ENCODE measurements at places on chromosomes 11 and 22. TPM values are rescaled to one million over a fixed set of nuclear protein-coding genes. Genes with fewer than 3 reads are reported as not detected.
A peak's percentile ranks its signal among the peaks of the same experiment; 100 is the strongest.

DNA sequence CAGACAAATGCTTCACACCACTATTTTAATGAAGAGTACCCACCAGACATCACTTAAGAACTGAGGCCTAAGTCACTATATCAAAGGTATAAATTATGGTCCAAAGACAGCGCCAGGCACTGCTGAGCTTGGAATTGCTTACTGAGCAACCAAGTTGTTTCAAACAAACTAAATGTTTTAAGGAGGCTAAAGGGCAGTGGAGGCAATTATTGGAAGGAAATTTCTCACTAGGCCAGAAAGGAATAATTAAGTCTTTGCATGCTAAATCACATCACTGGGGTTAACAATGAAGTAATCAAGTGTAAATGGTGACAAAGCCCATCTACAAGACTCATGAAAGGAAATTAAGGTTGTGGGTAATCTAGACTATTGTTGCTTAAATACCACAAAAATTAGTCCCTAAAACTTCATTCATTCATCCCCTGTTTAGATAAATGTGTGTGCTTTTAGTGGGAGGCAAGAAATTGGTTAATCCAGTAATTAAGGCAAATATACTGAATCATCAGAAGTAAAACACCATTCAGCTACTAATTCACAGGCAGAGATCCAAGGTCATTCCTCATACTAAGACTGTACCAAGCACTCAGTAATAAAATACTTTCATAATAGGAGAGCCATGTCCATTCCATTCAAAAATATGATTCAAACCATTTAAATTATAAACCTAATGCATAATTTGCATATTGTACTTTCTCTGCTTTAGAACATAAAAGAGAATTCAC is 21.2 kb downstream of the LGR4 start:
- no peak for DNase-seq
- no peaks in the 10 kb centered on the region for H3K27me3 ChIP-seq
- no peak overlapping the region for H3K4me3 ChIP-seq
- H3K27ac ChIP-seq: no peak overlapping the region

GRCh38 chr11:66126064-66126463 is 56.0 kb downstream of the PACS1 start:
- peak overlapping the region; percentile 70 for H3K4me3 ChIP-seq
- DNase-seq: peak; percentile 72
- peaks cover 50% of the 10 kb centered on the region for H3K4me1 ChIP-seq
- H3K27ac ChIP-seq: peak overlapping the region; percentile 96

Gene MS4A15
- total RNA-seq: not detected

DNA sequence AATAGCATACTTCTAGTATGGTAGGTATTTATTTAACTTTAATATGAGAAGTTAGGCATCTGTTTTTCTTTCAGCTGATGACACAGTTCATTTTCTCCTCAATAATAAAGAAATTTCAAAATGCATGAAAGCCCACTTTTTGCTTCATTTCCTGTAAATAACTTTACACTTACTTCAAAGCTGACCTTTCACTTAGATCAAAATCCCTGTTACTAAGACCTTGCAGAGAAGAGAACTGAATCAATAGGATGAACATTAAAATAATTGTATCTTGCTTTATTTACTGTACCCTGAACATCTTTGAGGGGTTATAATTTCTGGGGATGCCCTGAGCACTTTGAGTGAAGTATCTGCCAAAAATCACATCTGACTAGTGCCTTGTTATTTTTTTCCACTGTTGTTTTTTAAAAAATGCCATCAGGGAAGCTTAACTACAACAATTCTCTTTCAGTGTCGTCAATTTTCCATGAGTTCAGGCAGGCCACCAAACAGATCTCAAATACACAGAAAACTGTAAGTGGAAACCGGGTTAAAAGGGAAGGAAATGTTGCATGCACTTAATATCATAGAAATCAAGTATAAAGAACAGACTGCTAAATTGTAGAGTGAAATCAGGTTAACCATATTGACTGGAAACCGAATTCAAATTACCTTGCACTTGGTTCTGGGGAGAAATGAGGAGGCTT is 206.2 kb downstream of the MAML2 start:
- peaks cover 38% of the 10 kb centered on the region for H3K4me1 ChIP-seq
- no peak for DNase-seq
- H3K27me3 ChIP-seq: no peaks in the 10 kb centered on the region
- H3K36me3 ChIP-seq: peaks cover 19% of the 10 kb centered on the region
- peak overlapping the region; percentile 92 for H3K27ac ChIP-seq

GRCh38 chr11:43619863-43620505 is 60.6 kb upstream of the HSD17B12 start:
- no peak overlapping the region for H3K27ac ChIP-seq
- H3K4me1 ChIP-seq: no peaks in the 10 kb centered on the region
- peaks cover 14% of the 10 kb centered on the region for H3K27me3 ChIP-seq
- H3K4me3 ChIP-seq: no peak overlapping the region

GRCh38 chr11:108541531-108541930 is 43.3 kb upstream of the POGLUT3 start:
- no peaks in the 10 kb centered on the region for H3K27me3 ChIP-seq
- DNase-seq: no peak
- no peak overlapping the region for H3K27ac ChIP-seq
- no peak overlapping the region for H3K4me3 ChIP-seq
- H3K4me1 ChIP-seq: no peaks in the 10 kb centered on the region

Gene OR52A1
- total RNA-seq: not detected

DNA sequence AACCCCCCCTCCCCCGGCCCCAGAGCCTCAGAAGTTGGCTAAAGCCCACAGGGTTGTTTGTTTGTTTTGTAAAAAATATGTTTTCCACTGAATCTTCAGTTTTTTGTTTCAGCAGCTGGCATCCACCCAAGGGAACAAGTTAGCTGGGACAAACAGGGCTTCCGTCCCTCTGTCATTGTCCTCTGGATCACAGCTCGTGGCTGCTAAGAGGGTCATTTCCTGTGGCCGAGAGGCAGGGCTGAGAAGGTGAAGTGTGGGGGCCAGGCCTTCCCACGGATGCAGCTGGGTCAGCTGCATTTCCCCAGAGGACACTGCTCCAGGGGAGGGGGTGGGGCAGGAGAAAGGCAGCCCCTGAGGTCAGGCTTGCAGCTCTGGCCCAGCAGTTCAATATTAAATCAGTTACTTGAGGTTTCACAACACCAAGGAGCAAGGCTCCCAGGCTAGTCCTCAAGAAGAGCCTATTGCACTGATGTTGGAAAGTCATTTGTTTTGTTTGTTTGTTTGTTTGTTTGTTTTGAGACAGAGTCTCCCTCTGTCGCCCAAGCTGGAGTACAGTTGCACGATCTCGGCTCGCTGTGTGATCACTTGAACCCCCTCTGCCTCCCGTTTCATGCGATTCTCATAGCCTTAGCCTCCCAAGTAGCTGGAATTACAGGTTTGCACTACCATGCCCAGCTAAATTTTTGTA is 34.4 kb upstream of the SMTN start:
- H3K4me3 ChIP-seq: no peak overlapping the region
- H3K27ac ChIP-seq: no peak overlapping the region
- DNase-seq: no peak
- H3K4me1 ChIP-seq: no peaks in the 10 kb centered on the region

- H3K36me3 ChIP-seq: peaks cover 3% of the 10 kb centered on the region
- no peak overlapping the region for H3K4me3 ChIP-seq
- no peaks in the 10 kb centered on the region for H3K27me3 ChIP-seq
- H3K4me1 ChIP-seq: peaks cover 22% of the 10 kb centered on the region
- no peak overlapping the region for H3K27ac ChIP-seq
Measured at GRCh38 chr22:40606306-40606705, 30.2 kb downstream of the MRTFA start.

DNA sequence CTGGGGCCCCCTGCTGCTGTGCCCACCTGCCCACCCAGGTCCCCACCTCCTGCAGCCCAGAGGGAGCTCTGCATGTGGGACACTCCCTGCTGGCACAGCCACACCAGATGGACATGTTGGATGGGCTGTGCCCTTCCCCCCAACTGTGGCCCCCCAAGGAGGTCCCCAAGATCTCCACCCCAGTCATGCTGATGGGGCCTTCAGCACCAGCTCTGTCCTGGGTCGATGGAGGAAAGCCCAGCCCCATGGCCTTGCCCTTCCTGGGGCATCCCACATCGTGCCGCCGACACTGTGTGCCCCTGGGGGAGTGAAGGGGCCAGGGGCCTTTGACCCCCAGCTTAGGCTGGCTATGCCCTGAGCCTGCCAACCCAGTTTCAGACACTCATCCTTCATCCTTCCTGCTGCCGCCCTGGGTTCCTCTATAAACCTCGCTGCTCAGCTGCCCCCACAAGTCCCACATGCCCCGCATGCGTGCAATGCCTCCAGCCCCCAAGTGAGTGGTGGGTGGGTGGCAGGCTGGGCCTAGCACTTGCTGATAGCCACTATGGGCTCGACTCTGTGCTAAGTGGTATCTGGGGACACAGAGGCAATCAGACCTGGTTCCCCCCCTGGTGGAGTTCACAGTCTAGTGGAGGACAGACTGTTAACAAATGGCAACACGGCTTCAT is 3.9 kb upstream of the DPP3 start:
- no peaks in the 10 kb centered on the region for H3K27me3 ChIP-seq
- H3K4me3 ChIP-seq: no peak overlapping the region
- DNase-seq: no peak
- H3K4me1 ChIP-seq: peaks cover 20% of the 10 kb centered on the region
- no peak overlapping the region for H3K27ac ChIP-seq
- H3K36me3 ChIP-seq: peaks cover 12% of the 10 kb centered on the region

DNA sequence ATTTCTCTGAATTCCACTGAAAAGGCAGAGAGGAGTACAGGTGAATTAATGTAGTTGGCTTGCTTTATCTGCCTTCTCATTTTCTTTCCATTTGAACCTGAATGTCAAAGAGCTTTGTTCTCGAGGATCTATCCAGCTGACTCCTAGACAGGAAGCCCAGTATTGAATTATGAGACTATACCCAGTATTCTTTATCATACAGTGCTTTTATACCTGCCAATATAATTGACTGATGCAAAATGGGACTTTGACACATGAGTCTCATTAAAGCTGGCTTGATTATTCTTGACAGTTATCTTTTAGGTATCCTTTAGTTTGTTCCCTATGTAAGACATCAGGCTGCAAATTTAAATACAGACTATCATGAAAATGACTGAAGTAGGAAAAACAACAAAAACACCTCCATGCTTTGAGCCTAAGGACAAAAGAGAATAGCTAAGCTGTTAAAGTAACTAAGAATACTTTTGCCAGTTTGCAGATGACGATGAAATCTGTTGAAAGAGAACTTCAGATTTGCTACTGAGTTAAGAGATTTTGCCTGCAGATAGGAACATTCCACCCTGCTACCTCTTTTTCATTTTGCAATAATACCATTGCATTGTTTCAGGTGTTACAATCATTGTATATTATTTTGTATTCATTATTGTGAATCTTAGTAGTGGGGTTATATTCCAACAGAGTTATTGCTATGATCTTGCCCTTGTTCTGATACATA is 117.1 kb downstream of the ENTHD1 start:
- H3K36me3 ChIP-seq: peaks cover 4% of the 10 kb centered on the region
- H3K4me1 ChIP-seq: peaks cover 38% of the 10 kb centered on the region
- no peak for DNase-seq
- no peak overlapping the region for H3K4me3 ChIP-seq
- H3K27ac ChIP-seq: no peak overlapping the region

DNA sequence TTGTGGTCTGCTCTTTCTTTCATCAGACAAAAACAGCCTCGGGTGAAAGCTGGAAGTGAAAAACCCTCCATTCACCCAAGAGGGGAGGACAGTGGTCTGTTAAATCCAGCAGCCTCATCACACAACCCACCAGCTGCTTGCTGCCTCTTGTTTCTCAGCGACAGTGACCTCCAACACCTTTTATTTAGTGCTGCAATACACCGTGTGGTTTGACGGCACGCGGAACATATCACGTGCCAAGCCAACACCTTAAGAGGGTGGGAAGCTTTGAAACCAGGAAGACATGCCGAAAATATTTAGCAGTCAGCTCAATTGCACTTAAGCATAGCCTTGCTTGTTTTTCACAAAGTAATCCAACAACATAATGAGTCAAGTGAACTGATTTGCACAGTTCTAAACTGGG is 39.8 kb upstream of the POGLUT3 start:
- no peaks in the 10 kb centered on the region for H3K27me3 ChIP-seq
- no peaks in the 10 kb centered on the region for H3K4me1 ChIP-seq
- H3K27ac ChIP-seq: no peak overlapping the region

DNA sequence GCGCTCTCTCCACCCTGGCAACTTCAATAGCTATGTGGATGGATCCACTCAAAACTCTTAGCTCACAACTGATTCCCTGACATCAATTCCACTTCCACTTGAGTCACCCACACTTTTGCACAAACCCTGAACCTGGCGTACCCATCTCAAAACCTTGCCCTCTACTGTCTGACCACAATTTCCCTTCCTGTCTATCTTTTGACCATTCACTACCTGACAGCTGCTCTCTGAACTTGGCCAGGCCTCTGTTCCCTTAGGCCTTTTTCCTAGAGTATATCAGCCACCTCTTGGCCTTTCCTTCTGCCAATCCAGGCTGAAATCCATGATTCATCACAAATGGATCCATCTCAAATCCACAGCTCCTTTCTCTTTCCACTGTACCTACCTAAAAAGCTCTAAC is 106.0 kb downstream of the RPL27A start:
- H3K27ac ChIP-seq: no peak overlapping the region
- no peaks in the 10 kb centered on the region for H3K4me1 ChIP-seq
- H3K36me3 ChIP-seq: no peaks in the 10 kb centered on the region
- H3K4me3 ChIP-seq: no peak overlapping the region

Gene SLC25A17
- 37.7 TPM for total RNA-seq

Gene RIMBP3C
- total RNA-seq: 0.19 TPM

DNA sequence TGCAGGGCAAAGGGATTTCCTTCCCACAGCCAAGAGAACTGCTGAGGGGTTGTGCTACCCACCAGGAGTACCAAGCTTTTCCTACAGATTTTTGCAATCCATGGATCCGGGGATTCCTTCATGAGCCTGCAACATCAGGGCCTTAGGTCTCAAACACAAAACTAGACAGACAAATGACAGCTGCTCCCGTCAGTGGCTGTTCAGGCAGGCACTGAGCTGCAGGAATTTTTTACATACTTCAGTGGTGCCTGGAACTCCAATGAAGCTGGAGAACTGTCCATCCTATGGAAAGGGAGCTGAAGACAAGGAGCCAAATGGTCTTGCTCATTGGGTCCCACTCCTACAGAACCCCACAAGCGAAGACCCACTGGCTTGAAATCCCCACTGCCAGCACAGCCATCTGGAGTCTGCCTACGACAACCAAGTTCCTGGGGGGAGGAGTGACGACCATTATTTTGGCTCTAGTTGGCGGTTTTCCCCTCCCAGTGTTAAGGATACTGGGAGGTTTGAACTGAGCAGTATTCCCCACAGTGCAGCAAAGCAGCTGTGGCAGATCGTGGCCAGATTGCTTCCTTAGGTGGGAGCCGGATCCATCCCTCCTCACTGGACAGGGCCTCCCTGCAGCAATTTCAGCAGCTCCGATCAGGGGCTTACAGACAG is 157.7 kb upstream of the TMEM45B start:
- no peaks in the 10 kb centered on the region for H3K27me3 ChIP-seq
- DNase-seq: no peak
- H3K27ac ChIP-seq: no peak overlapping the region
- H3K4me3 ChIP-seq: no peak overlapping the region
- no peaks in the 10 kb centered on the region for H3K36me3 ChIP-seq

DNA sequence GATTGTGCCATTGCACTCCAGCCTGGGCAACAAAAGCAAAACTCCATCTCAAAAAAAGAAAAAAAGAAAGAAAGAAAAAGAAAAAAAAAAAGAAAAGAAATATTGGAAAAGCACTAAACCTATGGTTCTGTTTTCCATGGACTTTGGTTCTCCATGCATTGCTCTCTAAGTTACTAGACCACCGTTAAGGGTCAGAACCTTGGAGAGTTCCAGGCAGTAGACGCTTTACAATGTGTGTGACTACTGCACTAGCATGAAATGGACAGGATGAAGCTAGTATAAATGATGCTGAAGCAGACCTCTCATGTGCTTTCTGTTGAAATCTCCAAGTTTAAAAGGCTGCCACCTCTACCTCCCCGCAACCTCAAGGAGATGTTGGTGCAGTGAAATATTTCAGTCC is 63.5 kb downstream of the SIK2 start:
- DNase-seq: peak; percentile 60
- peaks cover 4% of the 10 kb centered on the region for H3K36me3 ChIP-seq
- no peaks in the 10 kb centered on the region for H3K27me3 ChIP-seq
- H3K4me3 ChIP-seq: no peak overlapping the region

Data from activated CD4-positive, alpha-beta T cell treated with anti-CD3 and anti-CD28 coated beads, Interleukin-2, amount 10 ng/mL, durations not matched to agents 24 days and 14 days (primary cell).